ENCODE measurements at places on chromosomes 3 and 15.

GRCh38 chr3:18656410-18656809 is 231.3 kb upstream of the SATB1 start:
- DNase-seq: no peak

GRCh38 chr3:67657192-67657591 is 2.8 kb upstream of the SUCLG2 start:
- no peak for DNase-seq

GRCh38 chr3:100184948-100185570 is 70.8 kb upstream of the FILIP1L start:
- DNase-seq: no peak

DNA sequence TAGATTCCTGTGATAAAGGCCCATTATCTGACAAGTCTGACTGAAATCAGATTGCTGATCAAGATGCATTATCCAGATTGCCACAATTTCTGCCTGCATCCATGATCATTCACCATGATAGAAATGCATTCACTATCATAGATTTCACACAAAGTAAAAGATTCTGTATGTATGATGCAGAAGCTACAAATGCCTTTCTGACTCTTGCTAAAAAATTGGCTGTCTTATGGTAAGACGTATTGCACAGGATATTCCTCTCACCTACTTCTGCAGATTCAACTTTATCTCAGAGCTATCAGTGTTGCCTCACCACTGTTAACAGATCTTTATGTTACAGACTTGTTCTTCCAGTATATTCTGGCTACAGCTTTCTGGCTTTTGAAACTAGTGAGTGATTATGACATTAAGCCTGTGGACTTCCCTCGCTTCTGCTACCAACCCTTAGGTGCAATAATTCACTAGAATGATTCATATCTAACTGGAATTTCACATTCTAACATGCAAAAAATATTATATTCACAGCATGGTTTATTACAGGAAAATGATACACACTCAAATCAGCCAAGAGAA is 955.3 kb downstream of the EPHA3 start:
- DNase-seq: no peak

DNA sequence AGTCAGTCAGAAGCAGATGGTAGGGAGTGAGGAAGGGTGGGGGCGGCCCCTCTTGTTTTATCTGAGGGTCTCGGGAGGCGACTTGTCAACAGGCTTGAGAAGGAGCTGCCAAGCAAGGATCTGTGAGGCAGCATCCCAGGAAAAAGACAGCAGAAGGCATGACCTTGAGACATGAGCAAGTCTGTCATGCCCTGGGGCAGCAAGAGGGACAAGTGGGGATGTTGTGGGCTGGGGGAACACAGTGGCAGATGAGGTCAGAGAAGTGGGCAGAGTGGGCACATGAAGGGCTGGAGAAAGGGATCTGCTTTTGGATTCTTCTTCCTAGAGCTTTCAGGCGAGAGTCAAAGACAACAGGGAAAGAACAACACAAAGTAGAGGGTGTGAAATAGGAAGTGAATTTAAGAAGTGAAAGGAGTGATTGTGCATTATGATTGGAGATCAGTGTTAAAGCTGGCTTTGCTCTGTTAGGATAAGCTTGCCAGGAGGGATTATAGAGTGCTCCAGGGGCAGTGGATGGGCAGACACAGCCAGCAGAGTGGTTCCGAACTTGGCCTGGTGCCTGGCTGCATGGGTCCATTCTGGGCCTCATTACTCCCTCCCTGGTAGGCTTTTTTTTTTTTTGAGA is 73.3 kb downstream of the USP13 start:
- DNase-seq: no peak

- no peak for DNase-seq
Observed at GRCh38 chr3:106699122-106699521, 678.1 kb upstream of the CCDC54 start.

- DNase-seq: no peak
Observed at GRCh38 chr15:23524816-23525215, 40.7 kb upstream of the MKRN3 start.

DNA sequence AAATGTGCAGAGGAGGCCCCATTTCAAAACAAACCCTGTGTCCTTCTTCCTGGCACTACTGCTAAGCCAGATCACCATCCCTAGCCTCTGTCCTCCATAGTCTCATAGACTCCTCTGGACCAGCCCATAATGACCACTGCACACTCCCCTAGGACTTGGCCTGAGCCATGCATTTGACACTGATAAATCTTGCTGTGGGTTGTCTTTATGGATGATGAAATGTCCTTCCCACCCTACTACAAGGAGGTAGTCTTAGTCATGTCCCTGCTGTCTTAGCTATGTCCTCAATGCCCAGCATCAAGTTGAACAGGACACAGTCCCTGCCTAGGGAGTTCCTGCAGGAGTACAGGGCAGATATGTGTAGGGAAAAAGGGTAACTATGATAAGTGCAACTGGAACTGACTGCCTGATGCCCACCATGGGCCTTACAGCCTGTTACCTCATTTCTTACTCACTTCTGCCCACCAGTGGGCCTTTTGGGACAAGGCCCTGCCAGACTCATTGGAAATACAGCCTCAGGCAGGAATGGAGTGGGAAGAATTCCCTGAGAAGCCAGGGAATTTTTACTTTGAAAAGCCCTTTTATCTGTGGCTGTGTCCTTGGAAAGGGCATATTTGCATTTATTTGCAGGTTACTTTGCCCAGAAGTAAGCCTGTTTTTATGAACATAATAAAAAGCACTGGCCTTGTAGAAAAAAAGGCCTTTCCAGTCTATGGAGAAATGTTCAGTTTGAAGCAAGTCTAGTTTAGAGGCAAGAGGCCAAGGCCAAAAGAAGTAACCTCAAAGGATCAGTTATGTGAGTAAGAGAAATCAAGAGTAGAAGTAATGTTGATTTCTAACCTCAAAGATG is 199.6 kb upstream of the EIF1B start:
- DNase-seq: no peak

DNA sequence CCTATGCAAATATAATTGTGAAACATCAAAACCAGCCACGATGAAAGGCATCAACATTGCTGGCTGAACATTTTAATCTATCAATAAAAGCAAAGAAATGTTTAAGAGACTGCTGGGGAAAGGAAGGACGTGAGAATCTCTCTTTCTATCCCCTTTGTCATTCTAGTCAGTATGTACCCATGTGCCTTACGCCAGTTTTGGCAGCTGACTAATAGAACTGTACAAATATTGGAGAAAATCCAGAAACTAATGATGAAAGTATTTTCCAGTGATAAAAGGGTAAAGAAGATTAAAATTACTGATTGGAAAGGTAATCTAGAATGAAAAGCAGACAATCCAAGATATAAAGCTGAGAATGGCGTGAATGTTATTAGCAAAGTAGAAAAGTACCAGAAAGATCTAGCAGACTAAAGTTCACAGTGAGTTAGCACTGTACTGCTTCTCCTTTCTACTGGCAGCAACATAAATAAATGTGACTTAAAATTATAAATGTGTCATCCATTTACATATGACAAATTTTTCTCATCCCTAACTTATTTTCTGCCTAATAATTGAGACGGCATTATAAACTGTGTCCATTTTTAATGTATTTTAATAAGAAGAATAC is 401.9 kb upstream of the CNTN4 start:
- DNase-seq: no peak

GRCh38 chr3:31768479-31769125 is 212.5 kb downstream of the OSBPL10 start:
- DNase-seq: no peak

DNA sequence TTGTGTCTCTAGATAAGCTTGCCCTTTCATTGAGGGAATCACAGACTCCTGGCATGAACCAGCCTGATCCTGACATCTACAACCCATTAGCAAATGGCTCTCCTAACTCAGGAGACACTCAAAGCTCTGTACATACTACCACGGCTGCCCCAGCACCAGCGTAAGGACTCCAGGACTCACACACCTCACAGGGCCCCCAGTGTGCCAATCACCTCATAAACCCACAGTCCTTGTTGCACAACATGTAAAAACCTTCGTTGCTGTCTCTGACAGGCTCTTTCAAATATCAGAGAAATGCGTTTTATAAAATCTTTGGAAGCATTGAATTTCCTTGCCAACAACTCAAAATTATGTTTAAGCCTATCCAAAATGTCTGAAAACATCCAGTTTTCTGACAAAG is 7.3 kb downstream of the FYCO1 start:
- no peak for DNase-seq

- no peak for DNase-seq
Observed at GRCh38 chr3:22634433-22634832, 568.7 kb upstream of the UBE2E2 start.

- no peak for DNase-seq
Observed at GRCh38 chr3:133783762-133784161, 21.9 kb upstream of the SRPRB start.

GRCh38 chr3:99751649-99752048 is 66.0 kb upstream of the CMSS1 start:
- no peak for DNase-seq

- no peak for DNase-seq
Observed at GRCh38 chr3:154123906-154124305, 2.7 kb downstream of the ARHGEF26 start.
